ENCODE measurements at places on chromosomes 11 and 22. TPM values are rescaled to one million over a fixed set of nuclear protein-coding genes. Genes with fewer than 3 reads are reported as not detected.

DNA sequence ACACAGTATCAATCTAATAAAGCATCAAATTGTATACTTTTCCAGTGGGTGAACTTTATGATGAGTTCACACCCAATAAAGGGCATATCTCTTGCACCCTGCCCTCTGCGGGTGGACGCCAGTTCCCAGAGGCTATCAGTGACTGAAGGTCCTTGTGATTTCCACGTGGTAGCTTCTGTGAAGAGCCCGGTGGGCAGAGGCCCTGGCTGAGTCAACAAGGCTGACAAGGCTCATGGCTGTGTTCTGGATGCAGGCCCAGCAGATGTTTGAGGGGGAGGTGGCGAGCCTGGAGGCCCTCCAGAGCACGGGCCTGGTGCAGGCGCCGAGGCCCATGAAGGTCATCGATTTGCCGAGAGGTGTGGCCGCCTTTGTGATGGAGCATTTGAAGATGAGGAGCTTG lies 71.4 kb downstream of the PIWIL3 start:
- no peak overlapping the region for H3K4me3 ChIP-seq
- no peak overlapping the region for H3K27ac ChIP-seq
- H3K36me3 ChIP-seq = no peaks in the 10 kb centered on the region

- no peaks in the 10 kb centered on the region for H3K4me1 ChIP-seq
- H3K4me3 ChIP-seq = no peak overlapping the region
- DNase-seq = no peak
- no peaks in the 10 kb centered on the region for H3K27me3 ChIP-seq
- no peaks in the 10 kb centered on the region for H3K36me3 ChIP-seq
Observed at GRCh38 chr22:33076343-33076742, 18.2 kb upstream of the SYN3 start.

- peak overlapping the region; percentile 70 for H3K27ac ChIP-seq
- H3K27me3 ChIP-seq = no peaks in the 10 kb centered on the region
- H3K36me3 ChIP-seq = no peaks in the 10 kb centered on the region
- DNase-seq = peak; percentile 67
- peak overlapping the region; percentile 50 for H3K4me3 ChIP-seq
Observed at GRCh38 chr11:34158661-34159060, 53.2 kb downstream of the NAT10 start.

DNA sequence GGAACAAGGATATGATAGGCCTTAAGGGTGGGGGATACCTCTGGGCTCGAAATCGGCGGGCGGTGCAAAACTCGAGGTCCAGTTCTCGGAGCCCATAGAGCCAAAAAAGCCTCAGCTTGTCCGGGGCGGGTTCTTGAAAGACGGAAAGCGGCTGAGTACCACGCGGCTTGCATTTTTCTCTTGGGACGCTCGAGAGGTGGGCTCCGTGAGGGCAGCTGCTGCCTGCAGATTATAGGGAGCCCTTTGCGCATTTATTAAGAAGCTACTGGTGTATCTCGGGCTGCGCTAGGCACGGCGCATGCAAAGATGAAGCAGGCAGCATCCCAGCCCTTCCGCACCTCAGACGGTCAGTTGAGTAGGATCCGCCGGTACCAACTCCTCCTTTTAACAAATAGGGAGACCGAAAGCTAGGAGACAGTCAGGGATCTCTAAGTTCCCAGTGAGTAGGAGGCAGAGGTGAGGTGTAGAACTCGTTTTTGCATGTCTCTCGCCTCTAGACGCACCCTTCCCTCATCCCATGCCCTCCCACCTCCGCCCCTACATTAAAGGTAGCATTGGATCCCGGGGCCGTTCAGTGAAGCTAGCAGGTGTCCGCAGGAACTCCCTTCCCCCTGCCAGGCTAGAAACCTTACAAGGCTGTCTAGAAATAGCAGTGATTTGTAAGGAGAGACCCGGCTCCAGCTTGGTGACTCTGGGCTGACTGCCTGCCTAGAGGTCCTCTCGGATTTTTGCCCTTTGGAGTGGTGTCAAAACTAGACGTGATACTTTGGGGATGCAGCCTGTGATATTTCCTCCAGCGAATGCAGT lies 768 bp downstream of the LDHA start:
- DNase-seq = peak; percentile 46
- peak overlapping the region; percentile 96 for H3K27ac ChIP-seq
- H3K4me1 ChIP-seq = peaks cover 35% of the 10 kb centered on the region
- peaks cover 43% of the 10 kb centered on the region for H3K36me3 ChIP-seq
- H3K4me3 ChIP-seq = peak overlapping the region; percentile 97
- H3K27me3 ChIP-seq = no peaks in the 10 kb centered on the region

DNA sequence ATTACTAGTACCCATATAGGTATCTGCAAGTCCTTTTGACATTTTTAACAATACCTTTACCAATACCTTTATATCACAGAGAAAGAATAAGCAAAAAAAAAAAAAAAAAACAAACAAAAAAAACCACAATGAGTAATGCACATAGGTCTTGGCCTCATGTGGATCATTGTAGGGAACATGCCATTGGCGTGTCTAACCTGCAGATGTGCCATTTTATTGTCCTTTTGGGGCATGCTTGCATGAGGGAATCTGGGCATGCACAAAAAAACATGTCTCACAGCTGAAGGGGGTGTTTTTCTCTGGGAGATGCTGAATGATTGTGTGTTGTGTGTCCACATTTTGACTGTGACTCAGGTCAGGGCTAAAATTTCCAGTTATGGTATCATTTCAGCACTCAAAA lies 361.6 kb downstream of the GUCY1A2 start:
- H3K4me1 ChIP-seq = no peaks in the 10 kb centered on the region
- DNase-seq = no peak
- H3K27me3 ChIP-seq = no peaks in the 10 kb centered on the region
- no peak overlapping the region for H3K27ac ChIP-seq

DNA sequence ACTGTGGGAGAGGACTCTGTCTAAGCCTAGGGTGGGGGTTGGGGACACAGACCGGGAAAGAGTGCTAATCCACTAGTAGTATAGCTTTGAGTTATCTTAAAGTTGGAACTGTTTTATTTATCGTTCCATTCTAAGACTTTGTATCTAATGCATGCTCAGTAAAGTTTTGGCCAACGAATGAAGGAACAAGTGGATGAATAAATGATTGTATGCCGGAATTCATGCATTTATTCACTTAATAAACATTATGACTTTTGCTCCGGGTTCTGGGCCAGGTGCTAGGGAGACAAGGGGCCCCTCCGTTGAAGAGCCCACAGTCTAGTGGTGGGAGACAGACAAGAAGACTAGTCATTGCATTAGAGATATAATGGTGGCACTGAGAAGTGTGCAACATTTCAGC lies 645 bp downstream of the RNF121 start:
- H3K27ac ChIP-seq = peak overlapping the region; percentile 99
- H3K27me3 ChIP-seq = no peaks in the 10 kb centered on the region
- H3K36me3 ChIP-seq = peaks cover 19% of the 10 kb centered on the region
- no peak for DNase-seq

- H3K4me3 ChIP-seq = no peak overlapping the region
- no peak for DNase-seq
- H3K27me3 ChIP-seq = peaks cover 19% of the 10 kb centered on the region
- H3K27ac ChIP-seq = no peak overlapping the region
Observed at GRCh38 chr11:111982019-111982464, 43.2 kb upstream of the DLAT start.

DNA sequence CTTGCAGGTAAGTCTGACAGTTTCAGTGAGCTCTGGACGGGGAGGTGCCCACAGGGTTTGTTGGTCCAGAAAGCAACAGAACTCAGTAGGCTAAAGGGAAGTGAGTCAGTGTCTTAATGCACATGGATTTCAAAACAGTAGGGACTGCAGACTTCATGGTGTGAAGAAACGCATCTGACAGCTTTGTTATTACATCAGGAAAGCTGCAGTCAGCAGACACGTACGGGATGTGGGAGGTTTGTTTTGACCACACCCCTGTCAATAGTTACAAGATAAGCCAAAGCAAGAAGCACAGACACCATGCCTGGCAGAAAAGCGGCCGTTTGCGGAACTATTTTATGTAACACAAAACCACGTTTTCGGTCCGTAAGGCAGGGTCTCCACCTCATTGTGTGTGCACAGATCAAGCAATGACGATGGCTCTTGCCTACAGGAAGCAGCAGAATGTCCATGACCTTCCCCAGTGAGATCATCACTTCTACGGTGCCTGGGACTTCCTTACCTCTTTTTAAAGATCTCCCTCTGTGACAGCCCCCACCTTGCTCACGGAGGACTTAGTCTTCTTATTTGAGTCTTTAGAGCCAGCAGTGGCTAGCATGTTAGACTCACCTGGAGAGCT lies 58.2 kb upstream of the FTH1 start:
- peak; percentile 59 for DNase-seq
- H3K4me3 ChIP-seq = peak overlapping the region; percentile 71
- H3K27ac ChIP-seq = peak overlapping the region; percentile 97
- peaks cover 12% of the 10 kb centered on the region for H3K4me1 ChIP-seq

DNA sequence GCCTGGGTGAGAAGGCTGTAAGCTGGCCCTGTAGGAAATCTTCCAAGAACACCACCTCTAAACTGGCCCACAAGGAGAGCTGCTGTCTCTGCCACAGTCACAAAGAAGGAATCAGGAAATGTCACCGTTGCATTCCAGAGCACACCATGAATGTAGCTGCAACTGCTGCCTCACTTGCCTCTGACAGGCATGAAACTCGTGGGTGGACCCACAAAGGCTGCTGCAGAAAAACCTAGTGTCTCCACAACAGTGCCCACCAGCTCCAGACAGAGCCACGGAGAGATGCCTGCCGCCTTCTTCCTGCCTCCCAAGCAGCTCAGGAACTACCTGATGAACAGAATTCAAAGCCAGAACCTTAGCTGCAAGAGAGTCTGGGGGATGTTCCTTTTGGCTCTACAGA lies 10.5 kb downstream of the DNAJB13 start:
- peaks cover 9% of the 10 kb centered on the region for H3K4me1 ChIP-seq
- no peak for DNase-seq
- no peak overlapping the region for H3K27ac ChIP-seq
- no peaks in the 10 kb centered on the region for H3K36me3 ChIP-seq

The PHOX2A gene
- total RNA-seq = not detected

The OR8D1 gene
- total RNA-seq = not detected

The OR52A1 gene
- not detected for total RNA-seq

The MRPL16 gene
- total RNA-seq = 67.2 TPM

The HTR3B gene
- total RNA-seq = not detected

Measured in activated naive CD8-positive, alpha-beta T cell treated with anti-CD3 and anti-CD28 coated beads, Interleukin-2, amount 10 ng/mL, durations not matched to agents 7 days and 5 days (primary cell).